ENCODE measurements at places on chromosomes 12 and 14.

DNA sequence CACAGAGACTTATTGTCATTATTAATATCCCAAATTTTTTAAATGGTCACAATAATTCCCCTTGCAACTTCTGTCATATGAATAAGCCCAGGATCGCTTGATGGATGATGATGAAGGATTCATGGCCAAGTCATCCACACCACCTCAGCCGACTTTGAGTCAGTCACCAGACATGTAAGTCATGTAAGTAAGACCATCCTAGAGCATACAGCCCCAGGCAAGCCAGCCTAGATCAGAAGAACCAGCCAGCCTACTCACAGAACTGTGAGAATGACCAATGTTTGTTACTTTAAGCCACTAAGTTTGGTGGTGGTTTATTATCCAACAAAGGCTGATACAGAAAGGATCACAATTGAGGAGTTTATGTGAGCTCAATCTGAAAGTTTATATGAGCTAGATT, 341.8 kb downstream of the NRXN3 start:
- DNase-seq: no peak
- no peak overlapping the region for H3K27ac ChIP-seq
- H3K4me3 ChIP-seq: no peak overlapping the region
- H3K4me1 ChIP-seq: no peaks in the 10 kb centered on the region

DNA sequence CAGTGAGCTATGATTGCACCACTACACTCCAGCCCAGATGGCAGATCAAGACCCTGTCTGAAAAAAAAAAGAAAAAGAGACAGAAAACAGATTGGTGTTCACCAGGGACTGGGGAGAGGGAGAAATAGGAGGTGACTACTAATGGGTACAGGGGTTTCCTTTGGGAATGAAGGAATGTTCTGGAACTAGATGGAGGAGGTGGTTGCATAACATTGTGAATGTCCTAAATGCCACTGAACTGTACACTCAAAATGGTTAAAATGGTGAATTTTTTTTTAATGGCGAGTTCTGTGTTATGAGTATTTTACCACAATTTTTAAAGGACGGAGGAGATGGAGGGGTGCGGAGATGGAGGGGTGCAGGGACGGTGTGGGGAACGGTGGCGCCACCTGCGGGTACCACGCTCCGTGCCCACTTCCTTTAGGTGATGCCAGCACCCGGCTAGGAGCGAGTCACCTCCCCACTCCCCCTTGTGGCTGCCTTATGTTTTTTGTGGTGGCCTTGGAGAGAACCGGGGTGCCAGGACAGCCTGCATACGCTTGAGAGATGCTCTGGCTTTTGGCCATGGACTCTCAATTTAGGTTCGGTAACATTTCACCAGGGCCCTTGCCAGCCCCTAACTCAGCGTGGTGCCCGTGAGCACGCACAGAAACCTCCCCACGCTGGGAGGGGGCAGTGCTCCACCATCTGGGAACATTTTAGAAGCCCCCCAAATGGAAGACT, 16.1 kb downstream of the UBC start:
- H3K4me3 ChIP-seq: no peak overlapping the region
- no peak for DNase-seq
- H3K27ac ChIP-seq: no peak overlapping the region
- no peaks in the 10 kb centered on the region for H3K36me3 ChIP-seq
- H3K27me3 ChIP-seq: no peaks in the 10 kb centered on the region
- no peaks in the 10 kb centered on the region for H3K4me1 ChIP-seq

DNA sequence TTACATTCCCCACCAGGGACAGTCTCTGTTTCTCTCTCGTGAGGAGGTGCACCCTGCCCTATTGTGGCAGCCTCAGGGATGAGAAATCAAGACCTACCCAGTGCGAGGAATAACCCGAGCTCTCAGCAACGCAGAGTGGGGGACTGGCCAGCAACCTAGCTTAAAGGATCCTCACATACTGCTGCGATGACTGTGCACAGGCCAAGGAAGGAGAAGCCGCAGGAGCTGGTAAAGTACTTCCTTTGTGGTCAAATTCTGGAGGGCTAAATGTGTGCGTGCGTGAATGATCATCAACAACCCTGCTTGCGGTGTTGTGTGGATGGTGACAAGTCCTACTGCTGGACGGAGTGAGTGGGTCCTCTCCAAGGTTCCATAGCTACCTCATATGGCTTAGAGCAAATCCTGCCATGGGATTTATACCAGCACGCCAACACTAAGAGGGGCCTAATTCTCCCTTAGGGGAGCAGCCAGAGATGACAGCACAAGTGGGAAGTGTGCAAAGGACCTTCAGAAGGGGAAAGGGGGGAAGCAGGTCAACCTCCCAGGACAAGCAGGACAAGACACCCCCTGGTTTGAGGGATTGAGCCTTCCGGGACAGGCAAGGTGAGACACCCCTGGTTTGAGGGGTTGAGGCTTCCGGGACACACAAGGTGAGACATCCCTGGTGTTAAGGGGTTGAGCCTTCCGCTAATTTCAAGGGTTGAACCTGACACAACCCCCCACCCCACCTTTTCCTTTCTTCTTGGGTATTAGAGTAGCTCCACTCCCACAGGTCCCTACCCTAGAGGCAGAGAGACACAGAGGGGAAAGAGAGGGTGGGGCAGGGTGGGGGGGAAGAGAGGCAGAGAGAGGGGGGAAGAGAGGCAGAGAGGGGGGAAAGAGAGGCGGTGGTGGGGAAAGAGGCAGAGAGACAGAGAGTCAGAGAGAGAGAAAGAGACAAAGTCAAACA, 58.8 kb upstream of the AP4S1 start:
- peaks cover 2% of the 10 kb centered on the region for H3K4me1 ChIP-seq
- no peaks in the 10 kb centered on the region for H3K27me3 ChIP-seq
- no peak overlapping the region for H3K4me3 ChIP-seq

DNA sequence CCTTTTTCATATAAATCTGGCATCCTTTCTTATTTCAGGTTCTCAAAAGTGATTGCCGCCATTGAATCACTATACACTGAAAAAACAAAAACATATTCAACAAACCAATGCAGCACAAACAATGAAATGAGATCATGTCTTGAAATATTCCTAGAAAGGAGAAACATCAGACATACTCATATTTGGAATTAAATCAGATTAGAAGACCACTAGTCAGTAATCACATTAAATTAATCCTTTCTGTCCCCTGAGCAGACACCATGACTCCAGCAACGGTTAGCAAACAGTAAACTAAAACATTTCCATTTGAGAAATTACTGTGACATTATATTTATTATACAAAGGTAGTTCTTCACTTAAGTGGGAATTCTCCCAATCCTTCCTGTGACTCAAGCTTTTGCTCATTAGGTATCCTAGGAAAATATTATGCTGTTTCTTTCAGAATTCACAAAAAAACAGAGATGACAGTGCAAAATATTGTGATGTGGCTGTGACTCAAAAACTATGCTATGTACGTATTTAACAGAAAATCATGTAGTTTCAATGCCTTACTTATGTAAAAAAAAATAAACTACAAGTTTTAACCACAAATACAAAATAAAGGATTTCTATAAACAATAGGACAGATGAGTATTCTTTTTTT, 29.7 kb downstream of the CPNE8 start:
- no peaks in the 10 kb centered on the region for H3K27me3 ChIP-seq
- no peak for DNase-seq
- no peaks in the 10 kb centered on the region for H3K36me3 ChIP-seq
- no peaks in the 10 kb centered on the region for H3K4me1 ChIP-seq
- H3K27ac ChIP-seq: no peak overlapping the region
- no peak overlapping the region for H3K4me3 ChIP-seq

DNA sequence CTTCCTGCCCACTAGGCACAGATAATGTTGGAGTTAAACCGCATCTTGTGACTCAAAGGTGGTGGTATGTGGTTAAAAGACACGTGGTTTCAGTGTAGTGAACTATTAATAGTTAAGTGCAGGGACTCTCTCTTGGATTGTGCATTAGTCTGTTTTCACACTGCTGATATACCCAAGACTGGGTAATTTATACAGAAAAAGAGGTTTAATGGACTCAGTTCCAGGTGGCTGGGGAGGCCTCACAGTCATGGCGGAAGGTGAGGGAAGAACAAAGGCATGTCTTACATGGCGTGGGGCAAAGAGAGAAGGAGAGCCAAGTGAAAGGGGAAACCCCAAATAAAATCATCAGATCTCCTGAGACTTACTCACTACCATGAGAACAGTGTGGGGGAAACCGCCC, 362.3 kb downstream of the GLT1D1 start:
- no peaks in the 10 kb centered on the region for H3K4me1 ChIP-seq
- DNase-seq: no peak
- H3K27me3 ChIP-seq: no peaks in the 10 kb centered on the region
- H3K4me3 ChIP-seq: no peak overlapping the region
- no peaks in the 10 kb centered on the region for H3K36me3 ChIP-seq

DNA sequence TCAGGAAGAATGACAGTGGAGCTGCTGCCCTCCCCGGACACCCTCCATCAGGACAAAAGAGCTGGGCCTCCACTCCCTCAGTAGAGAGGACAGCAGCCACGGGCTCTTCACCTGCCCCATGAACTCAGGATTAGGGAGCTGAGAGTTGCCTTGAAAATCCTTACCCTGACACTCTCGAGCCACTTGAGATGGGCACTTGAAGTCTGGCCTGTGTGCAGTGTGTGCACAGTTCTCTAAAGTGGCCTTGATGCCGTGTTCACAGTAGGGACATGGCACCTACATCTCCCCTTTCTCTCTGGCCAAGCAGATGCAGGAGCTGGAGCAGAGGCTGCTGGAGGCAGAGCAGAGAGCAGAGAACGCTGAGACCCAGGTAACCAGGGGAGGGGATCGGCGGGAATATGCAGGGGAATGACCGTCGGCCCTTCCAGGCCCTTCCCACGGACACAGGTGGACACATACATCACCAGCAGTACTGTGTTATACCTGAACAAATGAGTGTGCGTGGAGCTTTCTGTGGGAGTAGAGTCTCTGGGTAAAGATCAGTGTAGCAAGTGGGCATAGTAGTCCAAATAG, 22.5 kb downstream of the PLEKHH1 start:
- no peaks in the 10 kb centered on the region for H3K27me3 ChIP-seq
- no peak for DNase-seq
- no peak overlapping the region for H3K4me3 ChIP-seq
- no peaks in the 10 kb centered on the region for H3K36me3 ChIP-seq
- no peaks in the 10 kb centered on the region for H3K4me1 ChIP-seq

GRCh38 chr12:89709995-89710872, 1.6 kb upstream of the ATP2B1 start:
- H3K27ac ChIP-seq: peak overlapping the region; percentile 98
- DNase-seq: peak; percentile 85
- H3K27me3 ChIP-seq: no peaks in the 10 kb centered on the region
- peak overlapping the region; percentile 81 for H3K4me3 ChIP-seq
- H3K4me1 ChIP-seq: peaks cover 5% of the 10 kb centered on the region

- peak overlapping the region; percentile 99 for H3K27ac ChIP-seq
- no peaks in the 10 kb centered on the region for H3K27me3 ChIP-seq
- H3K36me3 ChIP-seq: peaks cover 5% of the 10 kb centered on the region
- peaks cover 3% of the 10 kb centered on the region for H3K4me1 ChIP-seq
- H3K4me3 ChIP-seq: peak overlapping the region; percentile 88
- DNase-seq: no peak
Observed at GRCh38 chr12:12717586-12718380, 615 bp downstream of the CDKN1B start.

DNA sequence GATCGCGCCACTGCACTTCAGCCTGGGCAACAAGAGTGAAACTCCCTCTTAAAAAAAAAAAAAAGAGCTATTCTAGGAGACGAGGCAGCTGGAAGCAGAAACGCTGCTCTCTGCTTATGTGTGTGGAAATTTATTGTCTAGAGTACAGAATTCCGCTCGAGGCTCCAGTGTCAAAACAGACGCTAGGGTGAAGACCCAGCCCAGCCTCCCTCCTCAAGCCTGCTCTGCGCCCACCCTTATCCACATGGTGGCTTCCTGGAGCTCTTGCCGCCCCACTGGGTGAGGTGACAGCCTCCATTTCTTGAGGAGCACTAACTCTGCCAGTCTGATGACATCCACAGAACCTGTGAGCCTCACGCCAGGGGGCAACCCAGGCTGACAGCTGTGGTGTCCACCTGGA, 49.5 kb upstream of the DLK1 start:
- H3K36me3 ChIP-seq: no peaks in the 10 kb centered on the region
- no peak for DNase-seq
- H3K4me1 ChIP-seq: no peaks in the 10 kb centered on the region
- no peak overlapping the region for H3K27ac ChIP-seq

- DNase-seq: no peak
- no peak overlapping the region for H3K27ac ChIP-seq
- H3K4me3 ChIP-seq: no peak overlapping the region
- no peaks in the 10 kb centered on the region for H3K36me3 ChIP-seq
- H3K4me1 ChIP-seq: no peaks in the 10 kb centered on the region
- H3K27me3 ChIP-seq: no peaks in the 10 kb centered on the region
Observed at GRCh38 chr12:91722072-91722471, 423.6 kb downstream of the BTG1 start.

DNA sequence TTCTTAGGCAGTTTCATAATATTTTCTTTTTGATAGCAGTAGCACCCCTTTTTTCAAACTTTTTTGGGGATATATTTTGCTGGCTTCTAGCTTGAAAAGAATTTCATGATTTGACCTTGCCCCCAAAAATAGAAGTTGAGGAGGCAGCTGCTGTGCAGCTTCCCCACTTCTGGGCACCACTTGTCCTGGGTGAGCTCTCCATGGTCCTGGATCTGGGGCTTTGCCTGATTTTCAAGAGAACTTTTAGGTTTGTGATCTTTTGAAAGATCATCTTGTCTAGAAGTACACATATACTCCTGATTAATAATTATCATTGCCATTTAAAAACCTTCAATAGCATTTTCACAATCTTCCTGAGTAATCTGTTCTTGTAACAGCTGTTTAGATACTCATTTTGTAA, 271.6 kb downstream of the NPAS3 start:
- H3K27me3 ChIP-seq: no peaks in the 10 kb centered on the region
- no peak overlapping the region for H3K4me3 ChIP-seq
- no peaks in the 10 kb centered on the region for H3K4me1 ChIP-seq
- no peak overlapping the region for H3K27ac ChIP-seq
- DNase-seq: no peak

- no peaks in the 10 kb centered on the region for H3K27me3 ChIP-seq
- H3K4me1 ChIP-seq: peaks cover 13% of the 10 kb centered on the region
- no peak overlapping the region for H3K27ac ChIP-seq
- no peaks in the 10 kb centered on the region for H3K36me3 ChIP-seq
Observed at GRCh38 chr12:102120886-102121285, 903 bp downstream of the PARPBP start.
